ENCODE measurements at places on chromosomes 16 and 17.

DNA sequence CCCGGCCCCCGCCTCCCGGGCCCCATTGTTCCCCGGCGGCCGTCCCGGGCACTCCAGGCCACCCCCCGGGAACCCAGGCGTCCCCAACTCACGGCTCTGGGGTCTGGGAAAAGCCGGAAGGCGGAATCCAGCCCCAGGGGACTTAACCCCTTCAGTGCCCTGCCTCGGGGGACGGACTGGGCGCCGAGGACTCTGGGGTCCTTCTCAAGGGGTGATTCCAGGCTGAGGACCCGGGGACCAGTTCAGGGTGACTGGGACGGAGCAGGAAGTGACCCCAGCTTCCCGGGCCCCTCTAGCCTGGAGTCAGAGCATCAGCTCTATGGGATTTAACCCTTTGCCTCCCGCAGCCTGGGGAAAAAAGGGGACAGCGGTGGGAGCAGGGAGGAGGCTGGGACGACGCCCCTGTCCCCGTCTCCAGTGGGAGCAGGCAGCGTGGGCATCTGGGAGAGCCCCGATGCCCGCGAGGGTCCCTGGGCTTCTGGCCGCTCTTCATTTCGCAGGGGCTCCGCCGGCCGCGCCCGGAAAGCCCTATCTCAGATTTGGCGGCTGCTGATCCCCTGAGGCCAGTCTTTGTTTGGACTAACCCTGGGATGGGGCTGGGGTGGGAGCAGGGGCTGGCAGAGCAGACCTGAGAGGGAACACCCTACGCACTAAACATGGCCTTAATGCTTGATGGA is at the start of gene ZNF629:
Gene ZNF629 (minus strand): TSS at position 270 of the 677 bp plus-strand sequence. CDS start 2,723 bp downstream, outside the sequence.
- no peak for DNase-seq

- DNase-seq = no peak
Measured at GRCh38 chr17:47604598-47604927, 45.2 kb upstream of the KPNB1 start.

GRCh38 chr17:7262192-7262934 is at the start of gene CLDN7:
TSS of gene CLDN7 (minus strand) at chr17:7262478. CDS start at chr17:7262043, 435 bp downstream.
- no peak for DNase-seq

- DNase-seq = no peak
Measured at GRCh38 chr16:5058476-5058875, 7.3 kb downstream of the C16orf89 start.

DNA sequence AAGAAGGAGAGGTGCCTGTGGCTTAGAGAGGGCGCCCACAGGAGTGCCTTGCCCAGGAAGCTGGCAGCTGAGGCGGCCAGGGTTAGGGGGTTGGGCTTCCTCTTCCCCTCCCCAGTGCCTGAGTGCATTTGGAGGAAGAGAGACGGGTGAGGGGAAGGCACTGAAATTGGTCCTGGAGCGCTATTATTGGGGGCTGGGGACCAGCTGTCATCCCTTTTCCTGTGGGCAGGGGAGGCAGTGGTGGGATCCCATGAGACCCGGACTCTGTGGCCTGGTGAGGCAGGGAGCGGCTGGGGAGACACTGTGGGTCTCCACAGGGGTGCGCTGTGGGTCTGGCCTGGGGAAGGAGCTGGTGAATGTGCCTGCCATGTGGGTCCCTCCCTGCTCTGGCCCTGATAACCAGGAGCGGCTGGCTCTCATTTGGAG is 259.7 kb downstream of the SEC14L1 start:
- DNase-seq = peak; percentile 53

- no peak for DNase-seq
Measured at GRCh38 chr17:29195465-29196081, 15.4 kb upstream of the MYO18A start.

DNA sequence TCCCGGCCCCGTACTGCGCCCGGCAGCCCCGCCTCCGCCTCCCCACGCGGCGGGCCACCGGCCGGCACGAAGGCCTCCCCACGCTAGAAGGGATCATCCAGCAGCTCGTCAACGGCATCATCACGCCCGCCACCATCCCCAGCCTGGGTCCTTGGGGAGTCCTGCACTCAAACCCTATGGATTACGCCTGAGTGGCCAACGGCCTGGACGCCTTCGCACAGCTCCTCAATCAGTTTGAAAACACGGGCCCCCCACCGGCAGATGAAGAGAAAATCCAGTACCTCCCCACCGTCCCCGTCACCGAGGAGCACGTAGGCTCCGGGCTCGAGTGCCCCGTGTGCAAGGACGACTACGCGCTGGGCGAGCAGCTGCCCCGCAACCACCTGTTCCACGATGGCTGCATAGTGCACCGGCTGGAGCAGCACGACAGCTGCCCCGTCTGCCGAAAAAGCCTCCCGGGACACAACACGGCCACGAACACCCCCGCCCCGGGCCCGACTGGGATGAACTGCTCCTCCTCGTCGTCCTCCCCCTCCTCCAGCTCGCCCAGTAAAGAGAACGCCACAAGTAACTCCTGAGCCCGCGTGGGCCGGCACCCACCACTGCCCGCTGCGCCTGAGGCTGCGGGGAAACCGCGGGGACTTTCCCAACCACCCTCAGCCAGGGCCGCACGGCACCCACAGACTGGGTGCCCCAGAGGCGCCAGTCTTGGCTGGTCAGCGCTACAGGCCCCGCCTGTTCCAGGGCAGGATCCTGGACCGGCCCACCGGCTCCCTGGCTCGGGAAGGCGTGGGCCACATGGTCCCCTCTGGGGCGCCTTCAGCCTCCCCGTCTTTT is 39.0 kb upstream of the AKAP1 start:
- DNase-seq = no peak
